ENCODE measurements at places on chromosomes 5 and 9. TPM values are rescaled to one million over a fixed set of nuclear protein-coding genes. Genes with fewer than 3 reads are reported as not detected.

GRCh38 chr5:112737070-112737462 lies 619 bp upstream of the APC start:
- DNase-seq: no peak
- H3K27me3 ChIP-seq: no peaks in the 10 kb centered on the region

DNA sequence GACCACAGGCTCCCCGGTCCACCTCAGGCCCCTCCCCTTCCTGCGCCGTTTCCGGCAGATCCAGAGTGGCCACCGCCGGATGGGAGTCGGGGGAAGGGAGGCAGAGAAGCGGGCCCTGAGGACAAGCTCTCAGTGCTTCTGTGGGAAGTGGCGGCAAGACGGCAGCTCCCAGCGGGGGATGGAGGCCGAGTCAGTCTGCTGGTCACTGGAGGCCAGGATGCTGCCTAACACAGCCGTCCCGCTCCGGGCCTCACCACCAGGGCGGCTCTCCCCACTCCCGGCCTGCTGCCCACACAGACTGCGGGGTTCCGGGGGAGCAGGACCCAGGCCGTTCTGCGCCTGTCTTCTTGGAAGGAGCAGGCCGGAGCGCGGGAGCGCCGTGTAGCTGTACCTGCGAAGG lies 31.4 kb downstream of the FXN start:
- H3K27me3 ChIP-seq: no peaks in the 10 kb centered on the region
- peak overlapping the region; percentile 34 for H3K4me3 ChIP-seq
- DNase-seq: peak; percentile 53
- H3K4me1 ChIP-seq: no peaks in the 10 kb centered on the region
- H3K36me3 ChIP-seq: no peaks in the 10 kb centered on the region

The PANK3 gene
- total RNA-seq: 44.9 TPM

- H3K36me3 ChIP-seq: no peaks in the 10 kb centered on the region
- H3K27me3 ChIP-seq: no peaks in the 10 kb centered on the region
- H3K4me3 ChIP-seq: peak overlapping the region; percentile 12
These were observed 128.6 kb downstream of the KCNIP1 start for GRCh38 chr5:170632266-170632984.

DNA sequence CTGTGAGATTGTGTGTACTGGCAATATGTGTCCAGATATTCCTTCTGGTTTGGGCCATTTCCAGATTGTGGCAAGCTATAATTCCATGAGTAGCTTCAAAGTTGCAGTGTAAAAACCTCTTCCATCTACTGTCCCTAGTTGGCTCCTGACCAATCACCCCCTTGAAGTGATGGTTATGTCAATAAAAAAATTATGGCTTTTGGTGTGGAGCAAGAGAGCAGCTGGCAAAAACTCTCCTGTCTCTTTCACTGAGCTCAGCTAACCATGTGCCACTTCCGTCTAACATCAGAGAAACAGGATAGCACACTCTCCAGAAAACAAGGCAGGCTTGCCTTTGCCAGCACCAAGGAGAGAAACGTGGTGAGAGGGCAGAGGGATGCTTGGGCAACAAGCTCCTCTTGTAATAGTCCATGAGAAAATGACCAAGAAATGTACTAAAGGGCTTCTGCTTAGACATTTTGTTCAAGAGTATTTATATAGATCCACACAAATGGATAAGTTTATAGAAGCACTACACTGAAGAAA lies 914.4 kb upstream of the SEMA6A start:
- DNase-seq: no peak
- H3K36me3 ChIP-seq: no peaks in the 10 kb centered on the region
- no peak overlapping the region for H3K4me3 ChIP-seq
- no peaks in the 10 kb centered on the region for H3K4me1 ChIP-seq
- no peak overlapping the region for H3K27ac ChIP-seq

DNA sequence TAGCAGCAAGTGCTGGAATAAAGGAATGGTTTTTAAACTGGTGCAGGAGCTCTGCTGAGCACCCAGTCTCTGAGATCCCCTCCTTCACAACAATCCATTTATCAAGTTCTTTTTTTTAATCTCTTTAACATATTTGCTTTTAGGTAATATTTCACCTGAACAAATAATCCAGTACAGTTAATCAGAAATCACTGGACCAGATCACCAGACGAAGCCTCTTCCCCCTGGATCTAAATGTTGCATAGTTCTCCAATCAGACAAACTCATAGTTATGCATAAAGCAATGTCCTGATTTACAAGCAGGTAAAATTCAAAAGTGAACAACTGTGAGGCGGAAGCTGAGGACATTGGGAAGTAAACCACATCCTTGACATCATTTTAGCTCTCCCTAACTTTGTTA lies 657.7 kb upstream of the RORB start:
- H3K4me1 ChIP-seq: no peaks in the 10 kb centered on the region
- H3K36me3 ChIP-seq: no peaks in the 10 kb centered on the region
- no peak overlapping the region for H3K4me3 ChIP-seq
